ENCODE measurements at places on chromosomes 1 and 21. TPM values are rescaled to one million over a fixed set of nuclear protein-coding genes. Genes with fewer than 3 reads are reported as not detected.

Gene INSRR
- total RNA-seq, result 0.33 TPM

Gene TMEM125
- total RNA-seq, result 0.42 TPM

Gene DIP2A
- 11.9 TPM for total RNA-seq

Gene GREM2
- total RNA-seq, result not detected

- DNase-seq, result no peak
- H3K4me1 ChIP-seq, result no peaks in the 10 kb centered on the region
- no peak overlapping the region for H3K4me3 ChIP-seq
Observed at GRCh38 chr1:213162338-213162737, 111.3 kb downstream of the RPS6KC1 start.

DNA sequence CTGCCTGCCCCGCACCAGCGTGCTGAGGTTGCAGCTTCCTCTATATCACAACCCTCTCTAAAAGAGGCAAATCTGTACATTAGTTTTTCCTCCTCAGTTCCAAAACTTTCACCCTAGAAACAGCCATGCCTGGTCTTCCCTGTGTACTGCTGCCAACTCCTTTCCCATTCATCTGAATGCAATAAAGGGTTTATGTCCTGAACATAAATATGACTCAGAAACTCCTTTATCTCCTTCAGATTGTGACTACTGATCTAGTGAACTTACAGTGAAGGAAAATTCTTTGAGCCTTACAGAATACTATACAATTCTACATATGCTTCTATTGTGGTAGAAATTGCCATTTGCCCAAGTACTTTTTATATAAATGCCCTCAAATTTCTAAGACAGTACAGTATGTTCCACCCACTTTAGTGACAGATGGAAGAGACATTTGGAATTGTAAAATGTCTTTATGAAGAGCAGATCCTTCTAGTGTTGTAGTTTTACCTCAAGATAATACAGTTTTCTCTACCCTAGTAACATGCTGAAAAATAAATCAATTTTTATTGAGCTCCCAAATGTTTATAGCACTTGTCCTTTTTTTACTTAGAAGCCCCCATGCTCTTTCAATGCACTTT is 345.1 kb upstream of the SNX7 start:
- H3K27ac ChIP-seq, result no peak overlapping the region
- DNase-seq, result no peak
- no peaks in the 10 kb centered on the region for H3K36me3 ChIP-seq
- no peaks in the 10 kb centered on the region for H3K27me3 ChIP-seq
- no peaks in the 10 kb centered on the region for H3K4me1 ChIP-seq

- H3K4me3 ChIP-seq, result no peak overlapping the region
- no peak overlapping the region for H3K27ac ChIP-seq
- DNase-seq, result no peak
- H3K4me1 ChIP-seq, result no peaks in the 10 kb centered on the region
Observed at GRCh38 chr1:11473491-11474034, 5.4 kb upstream of the DISP3 start.

DNA sequence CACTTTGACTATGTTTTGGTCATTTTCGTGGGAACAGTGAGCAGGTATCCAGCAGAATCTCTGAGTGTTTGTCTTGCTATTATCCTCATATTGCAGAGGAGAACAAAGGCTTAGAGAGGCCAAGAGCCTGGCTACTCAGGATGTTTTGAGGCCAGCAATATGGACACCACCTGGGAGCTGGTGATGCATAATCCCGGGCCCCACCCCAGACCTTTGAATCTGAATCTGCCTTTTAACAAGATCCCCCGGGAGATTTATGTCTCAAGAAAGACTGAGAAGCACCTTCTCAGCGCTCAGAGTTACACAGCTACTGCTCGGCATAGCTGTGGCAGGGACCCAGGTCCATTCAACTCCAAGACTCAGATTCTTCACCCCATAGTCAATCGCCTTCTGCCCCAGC is 72.8 kb downstream of the PTPRU start:
- H3K4me3 ChIP-seq, result no peak overlapping the region
- no peak for DNase-seq
- no peak overlapping the region for H3K27ac ChIP-seq
- no peaks in the 10 kb centered on the region for H3K27me3 ChIP-seq
- peaks cover 2% of the 10 kb centered on the region for H3K36me3 ChIP-seq

DNA sequence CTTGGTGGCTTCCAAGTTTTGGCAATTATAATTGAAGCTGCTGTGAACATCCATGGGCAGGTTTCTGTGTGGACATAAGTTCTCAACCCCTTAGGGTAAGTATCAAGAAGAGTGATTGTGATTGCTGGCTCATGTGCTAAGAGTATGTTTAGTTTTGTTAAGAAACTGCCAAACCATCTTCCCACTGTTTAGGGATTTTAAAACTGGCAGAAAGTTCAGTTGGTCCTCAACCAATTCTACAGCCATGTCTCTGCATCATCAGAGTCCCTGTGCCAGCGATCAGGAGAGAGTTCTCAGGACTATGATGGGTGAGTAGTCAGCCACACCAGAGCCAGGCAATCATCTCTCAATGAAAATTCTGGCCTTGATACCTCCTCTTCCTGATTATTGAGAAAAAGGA is 193.8 kb downstream of the ZC3H11B start:
- H3K4me3 ChIP-seq, result no peak overlapping the region
- no peaks in the 10 kb centered on the region for H3K4me1 ChIP-seq
- no peaks in the 10 kb centered on the region for H3K36me3 ChIP-seq
- no peaks in the 10 kb centered on the region for H3K27me3 ChIP-seq
- H3K27ac ChIP-seq, result no peak overlapping the region

DNA sequence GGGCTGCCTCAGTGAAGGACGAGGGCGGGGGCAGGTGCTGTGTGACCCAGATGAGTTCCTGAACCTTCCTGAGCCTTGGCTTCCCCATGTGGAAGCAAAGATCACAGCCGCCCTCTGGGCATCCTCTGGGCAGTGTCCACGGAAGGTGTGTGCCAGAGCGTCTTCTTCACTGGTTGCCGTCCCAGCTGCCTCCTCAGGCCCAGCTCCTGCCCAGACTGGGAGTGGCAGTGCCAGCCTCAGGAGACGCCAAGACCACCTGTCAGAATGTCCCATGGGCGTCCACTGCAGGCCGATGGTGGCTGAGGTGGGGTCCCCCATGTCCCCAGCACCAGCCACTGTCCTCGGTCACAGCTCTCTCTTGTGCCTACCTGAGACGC is 10.2 kb downstream of the ARHGEF16 start:
- H3K27me3 ChIP-seq, result no peaks in the 10 kb centered on the region
- H3K4me3 ChIP-seq, result no peak overlapping the region
- no peak overlapping the region for H3K27ac ChIP-seq
- H3K4me1 ChIP-seq, result no peaks in the 10 kb centered on the region
- no peaks in the 10 kb centered on the region for H3K36me3 ChIP-seq

- H3K4me1 ChIP-seq, result no peaks in the 10 kb centered on the region
- H3K36me3 ChIP-seq, result no peaks in the 10 kb centered on the region
- DNase-seq, result no peak
- no peak overlapping the region for H3K27ac ChIP-seq
- H3K4me3 ChIP-seq, result no peak overlapping the region
Observed at GRCh38 chr1:2043886-2044285, 6.3 kb upstream of the PRKCZ start.
